HCT116 (cell line): ENCODE measurements at places on chromosomes 12 and 14. TPM values are rescaled to one million over a fixed set of nuclear protein-coding genes. Genes with fewer than 3 reads are reported as not detected.

DNA sequence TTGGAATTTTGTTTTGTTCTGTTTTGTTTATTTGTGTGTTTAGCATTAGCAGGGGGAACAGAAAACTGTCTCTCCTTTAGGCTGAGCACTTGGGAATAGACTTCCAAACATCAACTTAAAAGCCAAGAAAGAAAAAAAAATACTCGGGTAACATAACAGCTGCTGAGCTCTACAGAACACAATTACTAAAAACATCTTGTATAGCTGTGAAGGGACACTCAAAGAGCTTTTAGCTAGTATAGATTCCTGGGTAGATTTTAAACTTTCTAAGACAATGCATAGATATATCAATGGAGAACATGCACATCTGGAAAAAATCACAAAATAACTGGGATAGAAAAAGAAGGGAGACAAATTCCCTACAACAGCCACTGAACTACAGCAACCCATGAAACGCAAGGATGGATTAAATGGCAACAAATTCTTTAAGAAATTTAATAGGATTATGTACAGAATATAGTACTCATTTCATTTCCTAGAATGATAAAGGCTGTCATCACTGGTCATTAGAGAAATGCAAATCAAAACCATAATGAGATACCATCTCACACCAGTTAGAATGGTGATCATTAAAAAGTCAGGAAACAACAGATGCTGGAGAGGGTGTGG is 174.3 kb upstream of the KRR1 start:
- no peak overlapping the region for H3K4me3 ChIP-seq
- DNase-seq, result no peak
- H3K36me3 ChIP-seq, result peaks cover 2% of the 10 kb centered on the region; the same call in 1 of the 2 replicates
- H3K4me1 ChIP-seq, result peaks cover 45% of the 10 kb centered on the region
- peak overlapping the region; percentile 65 for H3K27ac ChIP-seq

- no peaks in the 10 kb centered on the region for H3K27me3 ChIP-seq
- H3K4me3 ChIP-seq, result no peak overlapping the region
- peaks cover 26% of the 10 kb centered on the region for H3K4me1 ChIP-seq
- DNase-seq, result peak; percentile 79
- H3K27ac ChIP-seq, result peak overlapping the region; percentile 56; the same call in 1 of the 2 replicates
- peaks cover 4% of the 10 kb centered on the region; the same call in 1 of the 2 replicates for H3K36me3 ChIP-seq
Measured at GRCh38 chr14:68535404-68536017, 257.4 kb downstream of the ZFP36L1 start.

DNA sequence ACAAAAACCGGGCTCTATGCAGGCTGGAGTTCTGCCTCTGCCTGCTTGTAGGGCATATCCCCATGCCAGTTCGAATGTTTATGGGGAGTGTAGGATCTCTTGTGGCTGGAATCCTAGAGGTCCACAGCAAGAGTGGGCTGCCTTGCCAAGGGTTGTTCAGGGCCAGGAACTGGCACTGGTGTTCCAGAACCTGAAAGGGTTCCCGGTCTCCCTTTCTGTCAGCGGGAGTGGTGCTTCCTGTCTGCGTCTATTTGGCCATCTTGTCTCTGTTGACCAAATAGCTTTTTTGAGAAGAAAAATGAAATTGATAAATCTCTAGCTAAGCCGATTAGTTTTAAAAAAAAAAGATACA is 17.8 kb downstream of the OLR1 start:
- no peaks in the 10 kb centered on the region for H3K27me3 ChIP-seq
- H3K4me3 ChIP-seq, result no peak overlapping the region
- H3K27ac ChIP-seq, result no peak overlapping the region

DNA sequence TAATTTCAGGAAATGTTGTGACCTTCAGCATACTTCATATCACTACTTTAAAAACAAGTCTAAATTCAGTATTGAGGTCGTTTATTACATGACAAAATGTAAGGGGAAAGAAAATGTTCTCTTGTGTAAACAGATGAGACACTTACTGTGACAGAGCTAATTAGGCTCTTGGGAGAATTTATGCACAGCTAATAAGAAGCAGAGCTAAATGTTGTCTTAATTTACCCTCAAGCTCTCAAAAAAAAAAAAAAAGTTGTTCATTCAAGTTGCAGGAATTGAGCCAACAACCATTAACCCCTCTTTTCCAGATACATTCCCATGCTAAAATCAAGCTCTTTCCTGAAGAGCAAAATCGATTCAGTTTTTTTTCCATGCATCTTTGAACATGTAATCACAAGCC is 1419.4 kb downstream of the FSCB start:
- no peaks in the 10 kb centered on the region for H3K4me1 ChIP-seq
- no peak overlapping the region for H3K27ac ChIP-seq
- no peak for DNase-seq
- no peaks in the 10 kb centered on the region for H3K36me3 ChIP-seq
- H3K27me3 ChIP-seq, result no peaks in the 10 kb centered on the region
- H3K4me3 ChIP-seq, result no peak overlapping the region

DNA sequence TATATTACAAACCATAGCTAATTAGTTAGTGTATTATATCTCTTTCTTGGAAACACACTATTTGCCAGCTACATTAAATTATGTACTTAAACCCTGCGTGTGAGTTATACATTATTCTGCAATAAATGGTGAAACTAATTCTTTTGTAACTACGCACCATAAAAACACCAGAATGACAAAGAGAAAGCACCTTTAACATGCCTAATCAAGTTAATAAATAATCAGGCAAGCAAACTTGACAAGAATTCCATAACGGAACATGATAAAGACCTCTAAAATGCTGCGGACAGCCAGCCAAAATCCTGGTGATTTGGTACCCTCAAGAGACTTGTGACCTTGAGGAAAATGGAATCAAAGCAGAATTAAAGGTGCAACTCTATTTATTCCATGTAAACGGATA is 375.3 kb upstream of the KITLG start:
- peak overlapping the region; percentile 97 for H3K27ac ChIP-seq
- no peak overlapping the region for H3K4me3 ChIP-seq
- H3K27me3 ChIP-seq, result no peaks in the 10 kb centered on the region
- H3K36me3 ChIP-seq, result no peaks in the 10 kb centered on the region

DNA sequence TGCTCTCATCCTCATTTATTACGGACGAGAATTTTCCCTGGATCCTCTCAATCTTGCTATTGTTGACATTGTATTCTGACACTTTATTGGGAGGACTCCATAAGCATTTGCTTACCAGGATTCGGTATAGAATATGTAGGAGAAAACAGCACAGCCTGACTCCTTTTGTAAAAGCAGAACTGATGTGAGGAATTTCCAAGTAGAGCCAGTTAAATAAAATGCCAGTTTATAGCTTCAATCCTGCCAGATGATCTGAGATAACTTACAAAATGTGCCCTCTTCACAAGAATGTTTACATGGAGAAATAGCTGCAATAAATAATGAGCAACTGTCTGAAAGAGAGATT is 332.9 kb upstream of the PRICKLE1 start:
- no peaks in the 10 kb centered on the region for H3K27me3 ChIP-seq
- H3K36me3 ChIP-seq, result no peaks in the 10 kb centered on the region
- no peaks in the 10 kb centered on the region for H3K4me1 ChIP-seq
- H3K4me3 ChIP-seq, result no peak overlapping the region
- no peak for DNase-seq

KRT6B gene
- not detected for total RNA-seq

KCNMB4 gene
- total RNA-seq, result 5.0 TPM
